ENCODE measurements at places on chromosomes 2 and 18.

- no peak for DNase-seq
Measured at GRCh38 chr2:81481994-81482368, 1177.4 kb upstream of the LRRTM1 start.

DNA sequence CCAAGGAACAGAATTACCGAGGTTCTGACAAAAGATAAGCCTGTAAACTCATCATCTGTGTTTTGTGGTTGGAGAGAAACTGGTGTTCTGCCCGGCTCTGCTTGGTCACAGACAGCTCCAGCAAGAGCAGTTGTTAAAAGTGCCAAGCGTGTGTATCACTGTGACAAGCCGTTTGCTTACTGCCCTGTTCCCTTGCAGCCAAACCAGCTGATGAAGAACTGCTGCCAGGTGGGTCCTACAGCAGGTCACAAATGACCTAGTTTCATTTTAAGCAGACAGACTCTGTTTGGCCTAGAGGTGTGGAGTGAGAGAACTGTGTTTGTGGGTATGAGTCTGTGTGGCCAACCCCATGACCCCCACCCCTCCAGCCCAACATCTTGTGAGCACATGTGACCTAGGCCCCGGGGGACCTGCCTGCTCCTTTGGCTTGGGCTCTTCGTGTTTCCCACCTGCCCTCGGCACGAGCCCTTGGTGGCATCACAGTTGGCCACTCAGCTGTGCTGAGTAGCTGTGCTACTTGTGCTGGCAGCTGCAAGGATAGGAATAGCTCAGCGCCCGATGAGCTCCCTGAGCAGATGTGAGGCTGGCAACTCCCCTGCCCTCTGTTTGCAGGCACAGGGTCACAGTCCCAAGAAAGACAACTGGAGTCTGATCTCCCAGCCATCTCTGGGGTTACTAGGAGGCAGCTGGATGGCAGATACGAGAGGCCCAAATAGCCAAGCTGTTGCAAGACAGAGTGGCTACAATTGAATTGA lies 9.7 kb downstream of the OXER1 start:
- DNase-seq = no peak

- peak; percentile 97 for DNase-seq
Measured at GRCh38 chr2:191202209-191202721, 42.9 kb upstream of the MYO1B start.

DNA sequence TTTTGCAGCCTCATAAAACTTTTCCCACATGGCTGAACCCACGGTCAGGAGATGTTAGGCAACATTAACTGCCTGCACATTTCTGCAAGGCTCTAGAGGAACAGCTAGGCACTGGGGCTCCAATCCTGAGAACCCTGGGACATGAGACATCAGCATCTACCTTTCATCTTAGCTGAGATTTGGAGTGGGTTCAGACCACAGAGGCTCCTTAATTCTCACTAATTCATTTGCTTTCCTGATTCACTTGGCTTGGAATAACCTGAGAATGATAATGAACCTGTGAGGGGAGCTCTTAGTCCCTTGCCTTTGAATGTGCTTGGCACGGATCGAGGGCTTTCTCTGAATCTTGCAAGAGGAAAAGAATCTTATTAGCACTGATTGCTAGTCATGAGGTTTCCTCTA lies 266.2 kb downstream of the FIGN start:
- peak; percentile 27 for DNase-seq

GRCh38 chr2:96085541-96086355 lies 30.6 kb downstream of the ADRA2B start:
- no peak for DNase-seq

DNA sequence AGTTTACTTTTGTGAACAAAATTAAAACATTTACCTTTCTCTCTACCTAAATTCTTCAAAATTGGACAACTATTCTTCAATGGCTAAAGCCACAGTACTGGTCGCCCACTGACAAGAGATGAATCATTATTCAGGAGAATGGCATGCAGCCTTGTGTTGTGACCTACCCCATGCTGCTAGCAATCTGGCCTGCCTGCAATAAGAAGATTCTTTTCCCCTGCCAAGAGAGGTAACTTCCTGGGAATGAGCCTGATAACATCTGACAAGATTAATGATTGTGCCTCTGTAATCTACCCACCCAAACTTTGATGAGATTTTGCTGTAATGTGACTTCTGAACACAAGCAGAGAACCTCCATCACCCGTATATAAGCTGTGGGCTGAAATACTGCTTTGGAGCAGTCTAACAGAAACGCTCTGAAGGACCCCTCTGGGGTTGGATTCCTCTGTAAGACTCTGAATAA lies 47.0 kb upstream of the ST3GAL5 start:
- DNase-seq = peak; percentile 76

DNA sequence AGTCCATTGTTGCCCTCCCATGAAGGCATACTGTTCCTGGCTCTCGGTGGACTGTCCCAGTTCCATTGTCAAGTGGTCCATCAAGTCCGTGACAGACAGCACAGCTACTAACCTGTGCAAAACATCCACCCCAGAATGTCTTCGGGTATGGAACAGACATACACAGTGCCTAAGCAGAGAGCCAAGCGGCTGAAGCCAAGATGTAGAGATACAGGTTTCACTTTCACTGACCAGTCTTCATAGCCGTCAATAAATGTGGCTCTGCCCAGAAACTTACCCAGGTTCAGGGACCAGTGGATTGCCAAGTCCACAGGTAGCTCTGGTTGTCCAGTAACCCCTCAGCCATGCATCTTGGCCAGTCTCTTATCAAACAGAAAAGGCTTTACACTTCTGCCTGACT lies 10.7 kb upstream of the PAPOLG start:
- DNase-seq = no peak

DNA sequence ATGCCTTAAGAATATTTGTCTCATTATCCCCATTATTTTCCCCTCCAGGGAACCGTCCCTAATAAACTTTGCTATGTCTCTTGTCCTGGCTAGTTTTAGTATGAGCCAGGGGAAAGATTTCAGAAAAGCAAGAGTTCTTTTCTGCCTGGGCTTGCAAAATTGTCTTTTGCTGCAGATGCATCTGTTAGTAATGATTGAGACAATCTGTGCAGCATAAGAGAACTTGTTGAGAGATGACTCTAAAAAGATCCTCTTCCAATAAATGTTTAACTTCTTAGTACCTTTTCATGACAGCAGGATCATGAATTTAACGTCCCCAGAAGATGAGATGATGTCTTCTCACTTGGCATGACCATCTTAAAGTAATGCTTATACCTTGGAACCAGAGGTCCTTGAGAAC lies 172.5 kb upstream of the CREB1 start:
- no peak for DNase-seq

GRCh38 chr2:127771756-127772155 lies 39.2 kb downstream of the WDR33 start:
- peak; percentile 58 for DNase-seq

DNA sequence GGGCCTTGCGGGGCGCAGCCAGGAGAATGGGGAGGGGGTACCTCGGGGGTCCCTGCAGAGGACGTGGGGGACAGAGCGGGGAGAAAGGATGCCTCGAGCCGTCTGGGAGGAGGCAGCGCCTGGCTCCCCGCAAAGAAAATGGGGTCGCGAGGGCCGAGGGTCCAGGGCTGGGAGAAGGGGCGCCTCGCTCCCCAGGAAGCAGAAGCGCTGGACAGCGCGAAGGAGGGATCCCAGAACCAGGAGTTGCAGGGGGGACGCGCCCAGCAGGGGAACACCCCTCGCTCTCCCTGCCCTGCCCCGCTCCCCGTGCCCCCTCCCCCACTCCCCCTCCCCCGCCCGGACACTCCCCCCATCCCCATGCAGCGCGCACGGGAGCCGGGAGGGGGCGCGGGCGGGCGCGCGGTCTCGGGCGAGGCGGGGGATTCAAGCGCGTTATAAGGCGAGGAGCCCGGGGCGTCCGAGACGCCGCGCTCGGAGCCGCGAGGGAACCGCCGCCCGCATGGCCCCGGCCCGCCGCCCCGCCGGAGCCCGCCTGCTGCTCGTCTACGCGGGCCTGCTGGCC lies at the start of gene ERFE:
TSS of gene ERFE (plus strand) at position 462 of the 562 bp plus-strand sequence. CDS start at position 500, 38 bp downstream.
- peak; percentile 51 for DNase-seq

DNA sequence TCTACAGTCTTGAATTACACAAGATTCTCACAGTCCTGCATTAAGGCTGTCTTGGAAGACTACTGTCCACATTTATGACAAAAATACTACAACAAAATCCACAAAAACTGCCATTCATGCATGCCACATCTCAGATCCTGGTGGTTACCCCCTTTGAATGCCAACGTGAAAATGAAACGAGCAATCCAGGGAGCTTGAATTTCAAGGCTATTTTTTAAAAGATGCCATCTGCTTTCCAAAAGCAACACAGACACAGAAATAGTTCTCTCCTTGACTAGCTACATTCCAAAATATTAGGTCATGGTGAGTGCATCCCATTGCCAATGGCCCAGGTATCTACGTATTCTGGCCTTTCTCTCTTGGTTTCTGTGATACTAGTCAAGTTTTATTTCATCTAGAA lies 36.3 kb downstream of the IRS1 start:
- no peak for DNase-seq

GRCh38 chr2:138775736-138776135 lies 4.5 kb downstream of the NXPH2 start:
- no peak for DNase-seq

DNA sequence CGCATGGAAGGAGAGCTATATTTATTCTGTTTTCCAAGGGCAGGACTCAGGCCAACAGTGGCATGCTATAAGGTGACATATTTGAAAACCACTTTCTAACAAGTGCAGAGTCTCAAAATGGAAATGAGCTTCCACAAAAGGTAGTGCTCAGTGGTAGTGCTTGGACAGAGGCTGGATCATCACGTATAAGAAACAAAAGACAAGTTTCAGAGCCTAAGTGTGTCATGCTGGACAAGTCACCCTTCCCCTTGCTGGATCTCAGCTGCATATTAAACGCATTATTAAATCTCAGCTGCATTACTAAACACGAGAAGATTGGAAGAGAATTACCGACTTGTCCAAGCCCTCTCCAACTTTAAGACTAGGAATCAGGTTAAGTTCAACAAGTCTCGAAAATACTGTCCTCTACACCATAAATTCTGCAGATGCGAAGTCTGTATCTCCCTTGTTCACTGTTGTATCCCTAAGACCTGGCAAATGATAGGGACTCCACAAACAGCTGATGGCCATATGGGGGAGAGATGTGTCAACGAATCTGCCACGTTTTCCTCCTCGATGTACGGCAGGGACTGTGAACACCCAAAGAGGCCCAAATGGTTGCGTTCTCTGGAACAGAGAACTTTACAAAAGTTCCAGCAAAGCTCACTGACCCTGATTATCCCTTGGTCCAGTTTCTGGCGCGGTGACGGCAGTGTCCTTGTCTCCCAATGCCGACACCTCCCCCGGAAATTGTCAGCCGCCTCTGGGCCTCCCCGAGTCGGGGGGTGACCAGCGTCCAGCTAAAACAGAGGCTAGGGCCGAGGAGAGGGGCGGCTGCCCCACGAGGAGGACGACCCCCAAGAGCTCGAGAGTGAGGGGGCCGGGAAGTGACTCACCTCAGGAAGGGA lies 611 bp downstream of the NOL10 start:
- DNase-seq = no peak

DNA sequence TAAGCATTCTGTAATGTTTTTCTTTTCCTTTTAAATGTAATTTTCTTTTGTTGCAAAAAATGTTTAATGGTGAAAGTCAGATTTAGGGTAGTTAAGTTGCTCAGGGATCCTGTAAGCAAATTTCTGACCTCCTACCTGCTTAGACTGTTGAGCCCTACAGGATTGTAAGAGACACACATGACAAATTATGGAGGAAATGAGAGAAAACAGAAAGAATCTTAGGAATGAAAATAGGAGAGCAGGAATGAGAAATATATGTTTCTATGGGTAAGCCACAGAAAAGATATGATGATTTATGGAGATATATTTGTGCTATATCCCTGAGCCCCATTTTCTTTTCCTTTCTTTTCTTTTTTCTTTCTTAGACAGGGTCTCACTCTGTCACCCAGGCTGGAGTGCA lies 28.3 kb downstream of the CYBRD1 start:
- no peak for DNase-seq

GRCh38 chr2:28327956-28328922 lies 64.4 kb upstream of the FOSL2 start:
- DNase-seq = no peak

DNA sequence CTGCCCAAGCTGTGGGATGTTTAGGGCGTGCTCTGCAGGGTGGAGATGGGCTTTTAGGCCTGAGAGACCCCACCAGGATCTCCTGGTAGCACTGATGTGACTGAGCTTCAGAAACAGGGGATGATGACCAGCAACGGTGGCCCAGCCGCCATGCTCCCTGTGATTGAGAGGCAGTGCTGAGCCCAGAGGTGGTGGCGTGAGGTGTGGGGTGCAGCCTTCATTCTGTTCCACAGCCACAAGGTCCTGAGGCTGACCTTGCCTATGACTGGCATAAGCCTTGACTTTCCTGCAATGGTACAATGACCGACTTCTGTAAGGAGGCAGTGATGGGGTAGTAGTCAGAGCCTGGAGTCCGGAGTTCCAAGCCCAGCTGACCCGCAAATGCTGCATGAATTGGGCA lies 263.3 kb downstream of the TSN start:
- DNase-seq = no peak

GRCh38 chr2:161208527-161209139 lies 48.4 kb downstream of the TANK start:
- peak; percentile 78 for DNase-seq

- no peak for DNase-seq
Measured at GRCh38 chr2:202091476-202091875, 18.4 kb downstream of the KIAA2012 start.

- peak; percentile 92 for DNase-seq
Measured at GRCh38 chr2:201151127-201151981, 31.6 kb upstream of the CASP10 start.

DNA sequence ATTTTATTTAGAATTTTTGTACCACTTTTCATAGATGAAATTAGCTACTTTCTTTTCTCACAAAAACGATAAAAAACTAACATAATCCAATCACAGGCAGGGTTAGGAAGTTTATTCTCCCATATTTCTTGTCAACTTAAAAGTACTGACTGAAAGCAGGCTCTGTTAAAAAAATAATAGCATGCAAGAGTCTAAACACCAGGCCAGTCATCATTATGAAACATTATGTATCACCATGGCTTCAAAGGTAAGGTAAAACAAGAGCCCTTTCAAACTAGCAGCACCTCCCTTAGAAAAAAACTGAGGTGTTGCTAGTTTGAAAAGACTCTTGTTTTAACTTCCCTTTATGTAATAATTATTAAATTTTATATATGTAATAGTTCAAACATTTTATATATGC lies 848.0 kb downstream of the RNF144A start:
- DNase-seq = no peak

- DNase-seq = no peak
Measured at GRCh38 chr2:64792995-64793639, 139.4 kb upstream of the SERTAD2 start.

GRCh38 chr18:1252936-1253335 lies 348.3 kb downstream of the ADCYAP1 start:
- no peak for DNase-seq

All from mesenchymal stem cell (in vitro differentiated cells and primary cell).